Kidney epithelial cell (primary cell): ENCODE measurements at places on chromosomes 4 and X. TPM values are rescaled to one million over a fixed set of nuclear protein-coding genes. Genes with fewer than 3 reads are reported as not detected.

DNASE1L1 gene
- total RNA-seq, result 15.5 and 16.6 TPM in 2 replicates

ANTXR2 gene
- total RNA-seq, result 32.2 and 32.7 TPM in 2 replicates

SLC25A53 gene
- total RNA-seq, result 3.4 and 7.7 TPM in 2 replicates

DNA sequence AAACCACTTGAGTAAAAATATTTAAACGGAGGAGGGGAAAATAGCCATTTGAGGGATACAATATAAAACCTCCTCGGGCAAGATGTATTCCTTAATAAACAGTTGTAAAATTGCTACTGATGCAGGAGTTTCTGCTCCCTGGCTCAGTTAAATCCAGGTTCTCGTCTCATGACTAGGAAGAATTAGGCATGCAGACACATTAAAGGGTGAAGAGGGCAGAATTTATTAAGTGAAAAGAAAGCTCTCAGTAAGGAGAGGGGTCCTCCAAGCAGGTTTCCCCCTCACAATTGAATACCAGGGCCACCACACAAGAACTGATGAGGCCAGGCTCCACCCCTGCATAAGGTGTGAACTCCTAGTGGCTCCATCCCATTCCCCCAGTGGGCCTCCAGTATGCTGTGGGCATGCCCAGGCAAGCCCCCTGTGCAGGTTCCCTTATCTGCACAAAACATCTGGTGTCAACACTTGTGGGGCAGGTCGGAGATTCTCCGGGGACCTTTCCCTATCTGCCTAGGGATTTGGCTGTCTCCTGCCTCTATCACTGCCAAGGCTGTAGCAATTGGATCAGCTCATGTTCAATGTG is 80.4 kb downstream of the HS6ST2 start:
- no peak for DNase-seq

DNA sequence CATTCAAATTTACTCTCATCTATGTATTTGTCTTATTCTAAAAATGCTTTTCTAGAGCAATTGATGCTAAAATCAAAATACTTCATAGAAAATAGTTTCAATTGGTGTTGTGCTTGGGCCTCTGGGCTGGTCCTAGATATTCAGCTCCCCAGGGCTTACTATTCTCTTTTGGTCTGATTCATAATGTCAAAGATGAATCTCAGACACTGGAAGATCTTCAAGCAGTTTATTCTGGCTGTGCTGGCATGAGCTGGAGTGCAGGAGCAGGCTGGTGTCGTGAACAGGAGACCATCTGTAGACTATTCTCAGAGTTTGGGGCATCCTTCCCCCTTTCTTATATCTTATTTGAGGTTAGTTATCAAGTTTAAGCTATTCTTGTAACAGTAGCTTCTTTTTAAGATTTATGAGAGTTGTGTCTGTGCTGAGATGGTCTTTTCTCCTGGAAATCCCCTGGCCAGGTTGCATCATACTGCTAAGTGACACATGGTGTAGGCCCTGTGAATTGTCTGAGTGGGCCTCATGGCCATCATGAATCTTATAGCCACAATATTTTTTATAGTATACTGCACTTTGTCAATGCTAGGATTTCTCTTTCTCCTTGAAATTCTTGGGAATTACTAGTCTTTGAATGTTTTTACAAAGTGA is 1624.0 kb upstream of the IGFBP7 start:
- DNase-seq, result no peak

GRCh38 chrX:25755194-25755593 is 382.9 kb upstream of the MAGEB18 start:
- no peak for DNase-seq
